Skin of body (tissue), 3 donors: ENCODE measurements at places on chromosomes 16 and 17. TPM values are rescaled to one million over a fixed set of nuclear protein-coding genes. Genes with fewer than 3 reads are reported as not detected.

Gene THAP11
- total RNA-seq = 21.7 TPM

Gene TVP23C
- total RNA-seq = 38.2 TPM

Gene NPIPB4
- total RNA-seq = 77.1 TPM

Gene GDPD3
- 4.6 TPM for total RNA-seq

Gene GALR2
- not detected for total RNA-seq

Gene CASKIN1
- 0.79 TPM for total RNA-seq

Gene ZACN
- not detected for total RNA-seq

Gene ANKFN1
- 5.5 TPM for total RNA-seq

Gene SLC38A8
- total RNA-seq = not detected

Gene NTN1
- 15.9 TPM for total RNA-seq

Gene EXOC3L1
- total RNA-seq = 1.7 TPM

Gene NTHL1
- 14.8 TPM for total RNA-seq
